Colonic mucosa (tissue), 4 donors: ENCODE measurements at places on chromosomes 16 and 17. TPM values are rescaled to one million over a fixed set of nuclear protein-coding genes. Genes with fewer than 3 reads are reported as not detected.

- DNase-seq = no peak
These were observed 310.5 kb upstream of the GOT2 start for GRCh38 chr16:59044616-59045015.

GRCh38 chr17:48609033-48609432 lies 1.8 kb downstream of the HOXB7 start:
- DNase-seq = no peak

- DNase-seq = peak; percentile 96
These were observed 507 bp downstream of the FHOD1 start for GRCh38 chr16:67246756-67247191.

DNA sequence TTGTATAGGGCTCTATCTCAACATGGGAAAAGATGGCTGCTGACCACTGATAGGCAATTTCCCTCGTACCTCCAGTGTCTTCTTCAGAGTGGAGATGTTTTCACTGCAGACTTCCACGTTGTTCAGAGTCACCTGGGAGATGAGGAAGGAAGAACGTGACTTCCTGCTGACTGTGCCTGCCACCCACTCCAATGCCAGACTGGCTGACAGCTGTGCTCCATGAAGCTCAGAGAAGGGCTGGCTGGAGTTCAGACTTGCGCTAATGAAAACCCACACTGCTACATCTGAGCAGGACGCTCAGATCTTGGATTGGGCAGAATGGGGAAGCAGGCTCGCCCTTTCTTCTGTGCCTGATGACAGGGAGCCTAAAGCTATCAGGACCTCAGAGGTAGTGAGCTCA lies 33.1 kb downstream of the COG4 start:
- no peak for DNase-seq

- no peak for DNase-seq
These were observed 34.3 kb downstream of the VAT1L start for GRCh38 chr16:77822661-77823060.

DNA sequence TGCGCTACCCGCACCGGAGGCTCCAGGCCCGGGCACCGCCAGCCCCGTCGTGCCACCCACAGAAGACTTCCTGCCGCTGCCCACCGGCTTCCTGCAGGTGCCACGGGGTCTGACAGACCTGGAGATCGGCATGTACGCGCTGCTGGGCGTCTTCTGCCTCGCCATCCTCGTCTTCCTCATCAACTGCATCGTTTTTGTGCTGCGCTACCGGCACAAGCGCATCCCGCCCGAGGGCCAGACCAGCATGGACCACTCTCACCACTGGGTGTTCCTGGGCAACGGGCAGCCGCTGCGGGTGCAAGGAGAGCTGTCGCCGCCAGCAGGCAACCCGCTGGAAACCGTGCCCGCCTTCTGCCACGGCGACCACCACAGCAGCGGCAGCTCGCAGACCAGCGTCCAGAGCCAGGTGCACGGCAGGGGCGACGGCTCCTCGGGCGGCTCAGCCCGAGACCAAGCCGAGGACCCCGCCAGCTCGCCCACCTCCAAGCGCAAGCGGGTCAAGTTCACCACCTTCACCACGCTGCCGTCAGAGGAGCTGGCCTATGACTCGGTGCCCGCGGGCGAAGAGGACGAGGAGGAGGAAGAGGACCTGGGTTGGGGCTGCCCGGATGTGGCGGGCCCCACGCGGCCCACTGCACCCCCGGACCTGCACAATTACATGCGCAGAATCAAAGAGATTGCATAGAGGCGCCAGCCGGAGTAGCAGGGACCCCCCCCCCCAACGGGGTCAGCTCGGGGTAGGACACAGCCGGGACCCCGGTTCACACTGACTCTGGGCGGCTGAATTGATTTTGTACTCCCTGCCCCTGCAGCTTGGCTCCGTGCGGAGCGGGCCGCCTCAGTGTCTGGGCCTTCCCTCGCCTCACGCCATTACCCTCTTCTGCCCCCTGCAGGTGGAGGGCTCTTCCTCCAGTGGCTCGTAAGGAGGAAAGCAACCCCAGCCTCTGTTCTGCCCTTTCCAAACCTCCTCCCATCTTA lies 58.5 kb downstream of the TMEM132E start:
- peak; percentile 82 for DNase-seq

- no peak for DNase-seq
These were observed 26.1 kb downstream of the CTU2 start for GRCh38 chr16:88732172-88732960.

GRCh38 chr17:15502369-15503112 lies 35.1 kb upstream of the CDRT4 start:
- DNase-seq = peak; percentile 86

DNA sequence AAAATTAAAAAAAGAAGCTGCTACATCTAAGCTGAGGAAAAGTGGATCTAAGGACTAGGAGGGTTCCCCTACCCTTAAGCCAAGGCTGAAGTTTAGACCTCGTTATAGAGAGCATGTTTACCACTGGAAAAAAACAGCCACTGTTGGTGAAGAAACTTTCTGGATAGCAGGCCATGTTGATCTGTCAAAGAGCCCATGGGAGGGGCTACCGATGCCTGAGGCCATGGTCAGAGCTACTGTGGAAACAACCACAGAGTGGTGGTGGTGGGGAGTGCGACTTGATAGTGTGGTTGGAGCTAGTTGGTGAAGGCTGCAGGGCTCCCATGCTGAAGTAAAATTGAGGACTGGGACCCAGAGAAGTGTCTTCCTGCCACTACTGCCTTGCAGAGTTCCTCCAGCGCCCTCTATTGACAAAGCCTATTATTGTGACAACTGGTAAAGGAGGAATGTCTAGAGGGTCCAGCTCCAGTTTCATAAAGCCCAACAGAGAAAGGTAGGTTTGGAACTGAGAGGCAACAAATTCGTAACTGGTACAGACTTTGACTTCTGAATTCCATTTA lies 12.7 kb upstream of the FAM20A start:
- peak; percentile 70 for DNase-seq

GRCh38 chr16:6375465-6376075 lies 957.1 kb upstream of the RBFOX1 start:
- DNase-seq = no peak

- no peak for DNase-seq
These were observed 117.1 kb upstream of the AXIN2 start for GRCh38 chr17:65678546-65678945.

DNA sequence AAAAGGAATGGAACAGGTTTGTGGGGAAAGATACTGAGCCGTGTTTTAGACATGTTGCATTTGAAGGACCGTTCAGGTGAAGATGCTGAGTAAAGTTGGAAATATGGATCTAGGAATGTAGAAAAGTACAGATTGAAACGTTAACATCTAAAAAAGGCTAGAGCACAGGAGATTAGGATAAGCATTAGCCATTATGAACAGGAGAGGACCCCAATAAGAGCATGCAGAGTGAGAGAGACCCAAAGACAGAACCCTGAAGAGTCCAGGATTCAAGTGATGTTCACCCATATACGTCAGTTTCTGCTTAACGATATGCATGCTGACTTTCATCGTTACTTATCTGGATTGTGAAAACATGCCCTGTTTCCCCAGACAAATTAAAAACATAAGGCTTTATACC lies 140.5 kb downstream of the STX8 start:
- no peak for DNase-seq

- DNase-seq = peak; percentile 63
These were observed 11.2 kb downstream of the PIEZO1 start for GRCh38 chr16:88773812-88774291.

DNA sequence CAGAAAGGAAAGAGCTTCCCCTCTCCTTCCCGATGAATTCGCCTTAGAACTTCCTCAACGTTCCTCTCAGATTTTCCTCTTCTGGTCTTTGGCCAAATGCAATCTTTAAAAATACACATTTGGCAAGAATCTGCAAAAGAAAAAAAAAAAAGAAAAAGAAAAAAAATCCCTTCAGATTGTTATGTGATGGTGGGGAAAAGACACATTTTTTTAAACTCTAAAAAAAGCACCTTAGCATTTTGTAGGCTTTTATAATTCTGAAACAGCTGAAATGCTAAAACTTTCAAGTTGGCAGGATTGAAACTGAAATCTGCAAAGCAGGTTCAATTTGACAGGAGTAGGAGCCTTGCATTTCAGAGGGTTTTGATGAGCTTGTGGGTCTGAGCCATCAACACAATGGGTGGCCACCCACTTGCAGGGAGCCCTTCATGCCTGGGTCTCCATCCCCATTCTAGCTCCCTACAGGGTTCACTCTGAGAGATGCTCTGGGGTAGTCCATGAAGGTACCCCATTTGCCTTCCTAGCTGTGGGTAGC lies 33.1 kb downstream of the CACNG3 start:
- no peak for DNase-seq

DNA sequence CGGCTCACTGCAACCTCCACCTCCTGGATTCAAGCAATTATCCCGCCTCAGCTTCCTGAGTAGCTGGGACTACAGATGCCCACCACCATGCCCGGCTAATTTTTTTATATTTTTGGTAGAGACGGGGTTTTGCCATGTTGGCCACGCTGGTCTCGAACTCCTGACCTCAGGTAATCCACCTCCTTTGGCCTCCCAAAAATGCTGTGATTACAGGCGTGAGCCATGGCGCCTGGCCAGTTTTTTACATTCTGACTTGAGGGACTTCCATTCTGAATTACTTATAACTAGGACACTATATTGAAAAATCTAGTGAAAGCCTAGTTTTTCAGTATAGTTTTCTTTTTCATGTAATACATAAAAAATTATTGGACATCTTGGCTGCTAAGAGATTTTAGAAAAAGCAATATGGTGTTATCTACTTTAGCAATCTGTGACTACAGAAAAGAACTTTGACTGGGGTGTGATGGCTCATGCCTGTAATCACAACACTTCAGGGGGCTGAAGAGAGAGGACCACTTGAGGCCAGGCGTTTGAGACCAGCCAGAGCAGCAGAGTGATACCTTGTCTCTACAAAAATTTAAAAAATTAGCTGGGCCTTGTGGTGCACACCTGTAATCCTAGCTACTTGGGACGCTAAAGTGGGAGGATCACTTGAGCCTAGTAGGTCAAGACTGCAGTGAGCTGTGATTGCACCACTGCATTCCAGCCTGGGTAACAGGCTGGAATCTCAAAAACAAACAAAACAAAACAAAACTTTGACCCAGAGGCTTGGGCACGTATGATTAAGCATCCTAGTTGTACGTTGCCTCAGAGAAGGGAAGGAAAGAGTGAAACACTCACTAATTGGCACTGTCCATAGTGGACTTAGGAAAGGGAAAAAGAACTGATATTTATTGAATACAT lies 26.8 kb upstream of the GOSR1 start:
- no peak for DNase-seq

DNA sequence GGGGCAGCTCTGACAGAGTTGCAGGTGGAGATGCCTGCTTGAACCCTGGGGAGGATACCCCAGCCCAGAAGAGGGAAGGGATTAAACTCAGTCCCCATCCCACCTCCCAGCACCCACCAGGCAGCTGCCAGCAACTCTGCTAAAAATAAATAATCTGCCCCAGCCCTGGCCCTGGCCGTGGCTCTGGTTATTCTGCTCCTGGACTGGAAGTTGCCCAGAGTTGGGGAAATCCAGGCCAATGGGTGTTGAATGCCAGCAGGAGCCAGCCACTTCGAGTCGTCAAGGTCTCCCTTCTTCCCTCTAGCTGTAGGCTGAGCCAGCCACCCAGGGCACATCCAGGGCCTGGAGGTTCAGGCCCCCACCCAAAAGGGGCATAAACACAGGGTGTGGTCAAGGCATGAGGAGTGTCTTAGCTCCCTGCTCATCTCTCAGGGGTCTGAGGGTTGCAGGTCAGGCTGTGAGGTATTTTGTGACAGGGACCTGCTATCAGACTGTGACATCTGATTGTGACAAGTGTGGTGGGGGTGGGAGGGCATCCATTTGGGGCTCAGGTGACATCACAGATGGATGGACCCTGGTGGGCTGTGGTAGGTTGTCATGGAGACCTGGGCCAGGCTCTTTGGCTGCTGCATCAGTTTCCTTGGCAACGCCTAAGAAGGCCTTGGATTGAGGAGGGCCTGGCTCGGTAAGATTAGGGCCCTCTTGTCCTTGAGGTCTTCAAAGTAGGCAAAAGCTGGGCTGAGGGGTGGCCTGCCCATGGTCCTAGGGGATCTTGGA lies 1.0 kb upstream of the RRAD start:
- no peak for DNase-seq

DNA sequence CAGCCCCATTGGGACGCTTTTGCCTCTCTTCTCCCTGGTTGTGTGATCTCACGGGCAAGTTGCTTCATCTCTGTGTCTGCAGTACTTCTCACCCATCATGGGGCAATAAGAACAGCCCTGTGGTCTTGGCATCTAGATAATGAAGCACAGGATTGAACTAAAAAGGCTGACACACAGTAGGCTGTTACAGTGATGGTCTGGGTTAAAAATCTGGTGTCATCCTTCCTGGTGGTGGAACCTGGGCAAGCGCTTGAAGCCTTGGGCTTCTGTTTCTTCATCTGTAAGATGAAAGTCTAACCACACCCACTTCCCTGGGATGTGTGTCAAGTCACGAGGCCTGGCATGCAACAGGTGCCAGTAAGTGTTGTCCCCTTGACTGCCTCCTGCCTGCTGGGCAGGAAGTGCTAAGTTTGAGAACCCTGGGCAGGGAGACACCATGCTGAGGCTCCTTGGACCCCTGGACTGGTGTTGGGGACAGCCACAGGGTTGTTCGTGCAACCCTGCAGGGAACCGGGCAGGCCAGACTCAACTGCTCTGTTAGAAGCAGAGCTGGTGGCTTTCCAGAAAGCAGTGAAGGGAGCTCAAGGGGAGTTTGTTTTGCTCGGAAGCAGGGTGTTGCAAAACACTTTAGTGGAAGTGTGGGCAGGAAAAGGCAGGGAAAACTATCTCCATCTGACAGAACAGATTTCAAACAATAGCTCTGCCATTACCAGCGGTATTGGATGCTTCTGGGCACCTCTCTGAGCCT lies 5.9 kb upstream of the MAP2K3 start:
- DNase-seq = peak; percentile 86

- peak; percentile 31 for DNase-seq
These were observed at the start of gene CACNG3 for GRCh38 chr16:24255456-24256371. Gene CACNG3 (plus strand): TSS chr16:24256335. CDS start chr16:24256755, 420 bp downstream.

DNA sequence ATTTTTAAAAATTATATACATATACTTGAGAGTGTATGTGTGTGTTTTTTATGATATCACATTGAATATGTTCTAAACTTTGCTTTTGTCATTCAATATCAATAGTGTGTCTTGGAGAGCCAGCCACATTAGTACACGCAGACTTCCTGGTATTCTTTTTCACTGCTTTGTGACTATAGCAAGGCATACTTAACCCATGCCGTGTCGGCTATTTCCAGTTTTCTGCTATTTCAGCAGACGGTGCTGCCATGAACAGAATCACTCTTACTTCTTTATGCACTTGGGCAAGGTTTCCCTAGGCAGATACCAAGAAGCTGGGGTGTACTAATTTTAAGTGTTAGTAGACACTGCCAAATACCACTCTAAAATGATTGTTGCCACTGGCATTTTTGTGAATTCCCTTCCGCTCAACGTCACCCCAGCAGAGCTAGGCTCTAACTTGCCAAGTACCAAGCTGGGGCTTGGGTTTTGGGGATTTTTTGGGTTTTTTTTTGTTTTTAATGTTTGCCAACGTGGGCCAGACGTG lies 134.9 kb downstream of the SOCS1 start:
- no peak for DNase-seq

BCO1 gene
- total RNA-seq = 6.1 TPM

MMP2 gene
- 32.8 TPM for total RNA-seq

CCL2 gene
- 4.2 TPM for total RNA-seq

ATF7IP2 gene
- total RNA-seq = 14.5 TPM

RSKR gene
- 16.2 TPM for total RNA-seq

UTS2R gene
- total RNA-seq = not detected

ASPA gene
- 2.0 TPM for total RNA-seq

MYH3 gene
- 1.3 TPM for total RNA-seq

SSTR5 gene
- total RNA-seq = 0.37 TPM

MT4 gene
- total RNA-seq = not detected

CCL3 gene
- 2.0 TPM for total RNA-seq

RASD1 gene
- total RNA-seq = 24.9 TPM
